ENCODE measurements at places on chromosomes 4 and X.
A peak's percentile ranks its signal among the peaks of the same experiment; 100 is the strongest.

GRCh38 chr4:128908735-128909134 lies 99.2 kb downstream of the JADE1 start:
- no peak for DNase-seq

DNA sequence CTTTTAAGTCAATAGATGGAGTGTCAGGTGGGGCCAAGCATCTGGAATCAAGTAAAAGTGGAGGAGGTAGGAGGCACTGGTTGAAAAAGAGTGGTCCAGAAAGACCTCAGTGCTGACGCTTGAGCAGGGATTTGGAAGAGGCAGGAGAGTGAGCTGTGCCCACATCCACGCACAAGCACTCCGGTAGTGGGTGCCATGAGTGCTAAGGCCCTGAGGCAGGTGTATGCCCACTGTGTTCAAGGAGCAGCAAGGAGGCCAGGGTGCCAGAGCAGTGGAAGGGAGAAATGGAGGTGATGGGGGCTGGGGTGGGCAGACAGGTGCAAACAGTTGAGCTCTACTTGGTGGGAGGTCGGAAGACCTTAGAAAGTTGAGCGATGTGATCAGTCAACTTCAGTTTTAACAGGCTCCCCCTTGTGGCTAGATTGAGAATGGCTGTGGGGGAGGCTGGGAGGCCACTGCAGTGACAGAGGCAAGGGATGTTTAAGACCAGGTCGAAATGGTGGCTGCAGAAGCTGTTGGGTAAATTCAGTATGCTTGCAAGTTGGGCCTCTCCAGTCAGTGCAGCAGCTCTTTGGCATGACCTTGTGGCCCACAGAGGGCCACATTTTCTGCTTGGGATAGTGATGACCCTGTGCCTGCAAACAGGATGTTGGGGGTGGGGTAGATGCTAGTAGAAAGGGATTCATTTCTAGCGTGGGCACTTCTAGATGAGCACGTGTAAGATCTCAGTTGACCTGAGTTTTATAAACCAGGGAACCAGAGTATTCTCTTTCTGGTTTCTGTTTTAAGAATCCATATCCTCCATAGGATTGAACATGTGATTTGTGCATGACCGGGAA lies 12.7 kb downstream of the TKTL1 start:
- DNase-seq, result peak; percentile 48

GRCh38 chr4:189374176-189374575 lies 566.5 kb upstream of the FRG1 start:
- no peak for DNase-seq

DNA sequence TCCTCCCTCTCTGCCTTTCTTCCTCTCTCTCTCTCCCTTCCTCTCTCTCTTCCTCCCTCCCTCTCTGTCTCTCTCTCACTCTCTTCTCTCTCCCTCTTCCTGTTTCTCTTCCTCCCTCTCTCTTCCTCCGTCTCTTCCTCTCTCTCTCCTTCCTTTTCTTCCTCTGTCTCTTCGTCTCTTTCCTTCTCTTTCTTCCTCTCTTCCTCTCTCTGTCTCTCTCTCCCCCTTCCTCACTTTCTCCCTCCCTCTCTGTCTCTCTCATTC lies 295.3 kb downstream of the ASMT start:
- DNase-seq, result no peak

DNA sequence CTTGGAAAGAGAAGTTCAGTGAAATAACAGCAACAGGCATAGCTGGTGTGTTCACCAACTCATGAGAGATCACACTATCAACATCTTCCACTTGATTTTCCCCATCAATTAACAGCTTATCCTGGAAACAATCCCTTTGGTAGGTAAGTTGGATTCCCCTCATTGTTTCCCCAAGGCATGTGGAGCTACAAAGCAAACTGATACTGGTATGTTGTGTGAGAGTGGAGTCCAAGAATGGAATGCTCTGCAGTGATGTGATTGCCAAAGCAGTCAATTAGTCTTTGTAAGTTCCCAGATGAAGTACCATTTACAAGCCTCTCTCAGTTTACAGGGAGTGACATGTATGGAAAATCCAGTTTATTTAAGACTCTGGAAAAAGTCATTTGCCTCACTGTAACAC lies 13.7 kb upstream of the XAGE2 start:
- DNase-seq, result no peak

- DNase-seq, result no peak
These were observed 12.0 kb upstream of the RTL9 start for GRCh38 chrX:110346681-110347080.

DNA sequence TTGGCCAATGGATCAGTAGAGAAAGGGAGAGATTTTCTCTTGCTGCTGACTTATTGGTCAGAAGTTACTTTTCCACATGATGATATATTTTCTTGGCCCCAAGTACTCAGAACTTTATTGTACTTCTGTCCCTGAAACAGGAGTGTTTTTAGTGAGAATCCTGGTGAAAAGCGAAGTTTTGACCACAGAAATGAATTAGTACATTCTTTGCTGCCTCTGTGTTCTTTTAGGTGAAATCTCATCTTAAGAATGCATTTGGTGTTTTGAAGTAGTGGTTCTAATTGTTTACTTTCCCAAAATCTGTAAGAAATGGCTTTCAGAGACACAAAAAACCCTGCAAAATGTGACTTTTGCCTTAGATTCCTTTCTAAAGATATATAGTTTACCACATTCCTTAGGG lies 240.4 kb downstream of the FRMPD4 start:
- DNase-seq, result no peak

- DNase-seq, result peak; percentile 6
These were observed 388.4 kb upstream of the SPOCK3 start for GRCh38 chr4:167622481-167623240.

- no peak for DNase-seq
These were observed 163.1 kb downstream of the CPE start for GRCh38 chr4:165541851-165542459.

GRCh38 chr4:106370214-106370613 lies 1.6 kb upstream of the GIMD1 start:
- no peak for DNase-seq

DNA sequence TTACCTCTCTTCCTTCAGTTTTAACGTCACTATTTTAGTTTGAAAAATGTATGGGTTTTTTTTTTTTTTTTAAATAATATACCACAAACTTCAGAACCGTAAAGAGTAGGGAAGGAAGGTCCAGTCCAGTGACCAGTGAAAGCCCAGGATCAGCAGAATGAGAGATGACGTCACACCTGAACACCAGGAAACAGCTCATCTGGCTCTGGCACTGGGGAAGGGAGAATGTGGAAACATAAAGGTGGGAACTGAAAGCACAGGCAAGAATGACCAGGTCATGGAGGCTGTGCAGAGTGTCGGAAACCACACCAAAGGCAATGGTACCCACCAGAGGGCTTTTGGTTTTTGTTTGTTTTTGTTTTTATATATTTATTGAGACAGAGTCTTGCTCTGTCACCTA lies 141.2 kb downstream of the DHX15 start:
- DNase-seq, result peak; percentile 16

DNA sequence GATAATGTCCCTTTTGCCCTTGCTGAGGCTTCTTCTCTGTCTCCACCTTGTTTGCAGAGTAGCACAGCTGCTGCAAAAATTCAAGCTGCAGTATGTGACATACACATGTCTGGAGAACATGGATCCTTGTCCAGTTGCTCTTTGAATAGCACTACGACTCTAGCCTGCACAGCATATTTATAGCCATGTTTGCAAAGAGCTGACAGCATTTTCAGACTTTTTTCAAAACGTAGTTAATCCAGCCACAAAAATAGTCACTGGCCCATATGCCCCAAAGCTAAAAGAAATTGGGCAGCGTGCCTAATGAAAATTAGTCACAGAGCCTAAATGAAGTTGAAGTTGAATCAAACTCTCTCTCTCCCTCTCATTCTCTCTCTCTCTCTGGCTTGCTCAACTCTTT lies 17.5 kb downstream of the SLC16A2 start:
- no peak for DNase-seq

GRCh38 chr4:83599183-83599582 lies 63.3 kb downstream of the GPAT3 start:
- DNase-seq, result peak; percentile 52

DNA sequence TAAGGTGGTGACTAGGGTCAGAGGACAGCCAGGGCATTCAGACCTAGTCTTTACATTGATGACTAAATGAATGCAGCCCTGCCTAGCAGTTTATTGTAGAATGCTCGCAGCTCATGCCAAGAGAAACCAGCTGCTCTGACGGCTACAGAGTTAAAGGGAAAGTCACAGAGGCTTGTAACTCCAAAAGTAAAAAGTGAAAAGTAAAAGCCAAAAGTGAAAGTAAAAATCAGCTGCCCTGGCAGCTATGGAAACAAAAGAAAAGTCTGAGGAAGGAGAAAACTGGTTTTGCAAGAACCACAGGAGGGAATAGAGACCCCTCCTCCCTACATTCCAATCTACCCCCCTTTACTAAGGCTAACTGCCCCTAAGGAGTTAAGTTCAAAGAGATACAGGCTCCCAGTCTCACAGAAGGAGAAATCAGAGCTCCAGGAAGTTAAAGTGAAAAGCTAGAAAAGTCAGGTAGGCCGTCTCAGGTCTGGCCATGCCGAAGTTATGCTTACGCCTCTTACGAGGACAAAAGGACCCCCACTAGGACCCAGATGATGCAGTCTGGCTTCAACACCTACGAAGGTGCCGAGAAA lies 6.0 kb downstream of the GAGE10 start:
- DNase-seq, result no peak

DNA sequence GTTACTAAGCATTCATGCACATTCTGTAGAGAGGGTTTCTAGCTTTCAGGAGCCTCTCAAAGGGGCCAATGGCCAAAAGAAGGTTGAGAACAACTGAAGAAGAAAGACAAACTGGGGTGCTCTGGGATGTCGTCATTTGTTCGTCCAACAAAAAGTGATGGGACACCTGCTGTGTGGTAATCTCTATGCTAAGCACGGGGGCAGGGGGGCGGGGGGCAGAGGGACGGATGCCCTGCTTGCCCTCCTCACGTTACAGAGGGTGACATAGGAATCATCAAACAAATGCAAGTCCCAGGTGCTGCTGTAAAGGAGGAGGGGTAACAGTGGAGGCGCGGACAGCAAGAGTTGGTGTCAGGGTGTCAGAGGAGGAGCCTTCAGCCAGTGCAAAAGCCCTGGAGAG lies 12.8 kb upstream of the CRMP1 start:
- no peak for DNase-seq

GRCh38 chr4:23084559-23085248 lies 392.0 kb downstream of the GBA3 start:
- peak; percentile 84 for DNase-seq

- no peak for DNase-seq
These were observed 150.9 kb downstream of the SPCS3 start for GRCh38 chr4:176470671-176471070.

GRCh38 chrX:129749069-129749468 lies 10.3 kb downstream of the XPNPEP2 start:
- DNase-seq, result no peak

DNA sequence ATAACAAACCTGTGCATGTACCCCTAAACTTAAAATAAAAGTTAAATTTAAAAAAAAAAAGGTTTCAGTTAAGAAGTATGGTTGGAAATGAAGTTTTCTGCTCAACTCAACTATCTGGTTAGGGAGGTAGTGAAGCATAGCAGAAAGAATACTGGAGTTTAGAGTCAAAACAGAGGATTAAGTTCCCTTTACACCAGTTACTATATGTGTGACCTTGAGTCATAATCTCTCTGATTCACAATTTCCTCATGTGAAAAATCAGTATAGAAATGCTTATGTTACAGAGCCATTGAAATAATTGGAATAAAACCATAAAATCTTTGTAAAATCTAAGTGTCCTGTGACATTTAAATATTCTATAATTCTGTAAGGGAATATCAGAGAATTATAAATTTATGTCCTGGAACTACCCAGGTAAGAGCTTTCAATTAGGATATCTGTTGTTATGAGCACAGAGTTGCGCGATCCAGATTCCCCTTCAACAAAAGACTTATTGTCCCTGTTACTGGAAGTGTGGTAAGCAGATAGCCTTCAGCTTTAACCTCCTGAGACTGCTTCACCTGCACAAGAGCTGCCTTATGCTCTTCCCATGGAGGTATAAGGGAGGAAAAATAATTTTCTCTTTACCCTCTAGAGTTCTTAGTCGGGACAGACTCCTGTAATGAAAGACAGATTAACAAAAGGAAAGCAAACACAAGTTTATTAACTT lies 203.8 kb upstream of the NRK start:
- no peak for DNase-seq

DNA sequence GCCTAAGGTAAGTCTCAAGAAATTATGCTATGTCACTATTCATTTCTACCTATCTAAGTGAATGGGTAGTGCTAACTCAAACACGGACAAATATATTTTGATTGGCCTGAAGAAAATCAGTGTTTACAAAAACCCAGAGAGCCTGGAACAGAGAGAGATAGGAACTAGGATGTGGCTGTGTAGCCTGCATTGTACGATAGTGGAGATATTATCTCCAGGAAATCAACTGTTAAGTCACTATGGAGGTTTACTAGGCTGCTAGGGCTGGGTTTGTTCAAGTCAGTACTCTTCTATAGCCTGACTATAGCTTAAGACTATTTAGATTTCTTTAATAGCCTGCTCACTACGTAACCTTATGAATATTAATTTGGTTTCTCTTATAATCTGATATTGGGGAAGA lies 127.9 kb downstream of the TACR3 start:
- DNase-seq, result no peak

DNA sequence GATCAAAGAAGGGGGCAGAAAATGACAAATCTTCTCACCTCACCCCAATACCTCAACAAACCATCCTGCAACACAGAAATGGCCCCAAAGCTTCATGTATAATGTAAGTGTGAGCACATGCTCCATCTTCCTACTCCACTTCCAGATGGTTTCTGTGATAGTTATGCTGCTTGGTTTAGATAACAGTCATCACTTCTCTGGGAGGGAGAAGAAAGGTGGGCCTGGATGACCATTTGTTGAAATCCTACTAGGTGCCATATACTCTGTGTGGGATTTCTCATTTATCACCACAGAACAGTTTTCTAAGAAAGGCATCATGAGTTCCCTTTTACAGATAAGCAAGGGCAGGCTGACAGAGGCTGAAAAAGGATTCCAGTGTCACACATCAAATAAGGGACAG lies 31.3 kb upstream of the NXF3 start:
- DNase-seq, result no peak

DNA sequence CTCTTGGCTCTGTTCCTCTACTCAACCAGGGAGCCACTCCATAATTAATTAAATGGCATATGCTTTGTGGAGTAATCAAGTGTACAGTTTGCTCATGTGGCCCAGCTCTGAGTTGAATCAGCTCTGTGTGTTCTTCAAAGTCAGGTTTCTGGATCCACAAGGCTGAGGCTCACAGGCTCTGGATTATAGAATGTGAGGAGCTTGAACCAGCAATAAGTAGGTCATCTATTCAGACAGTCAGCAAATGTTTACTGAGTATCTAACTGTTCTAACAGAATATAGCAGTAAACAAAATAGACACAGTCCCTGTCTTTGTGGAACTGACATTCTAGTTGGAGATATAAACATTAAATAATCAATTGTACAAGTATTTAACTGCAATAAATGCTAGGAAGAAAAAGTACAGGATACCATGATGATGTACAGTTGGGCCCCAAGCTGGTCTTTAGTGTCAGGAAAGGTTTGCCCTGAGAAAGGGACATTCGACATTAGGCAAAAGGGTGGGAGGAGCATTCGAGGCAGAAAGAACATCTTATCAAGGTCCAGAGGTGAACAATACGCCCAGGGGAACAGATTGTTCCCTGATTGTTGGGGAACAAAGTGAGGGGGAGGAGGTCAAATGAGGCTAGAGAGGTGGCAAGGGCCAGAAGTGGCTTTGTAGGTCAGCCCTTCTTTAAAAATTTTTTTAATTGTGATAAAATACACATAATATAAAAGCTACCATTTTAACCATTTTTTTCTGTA lies 20.5 kb upstream of the TSR2 start:
- no peak for DNase-seq

GRCh38 chr4:80475798-80476197 lies 140.3 kb downstream of the CFAP299 start:
- DNase-seq, result no peak

Data from SW480 (cell line).